ENCODE measurements at places on chromosomes 2 and 18.

DNA sequence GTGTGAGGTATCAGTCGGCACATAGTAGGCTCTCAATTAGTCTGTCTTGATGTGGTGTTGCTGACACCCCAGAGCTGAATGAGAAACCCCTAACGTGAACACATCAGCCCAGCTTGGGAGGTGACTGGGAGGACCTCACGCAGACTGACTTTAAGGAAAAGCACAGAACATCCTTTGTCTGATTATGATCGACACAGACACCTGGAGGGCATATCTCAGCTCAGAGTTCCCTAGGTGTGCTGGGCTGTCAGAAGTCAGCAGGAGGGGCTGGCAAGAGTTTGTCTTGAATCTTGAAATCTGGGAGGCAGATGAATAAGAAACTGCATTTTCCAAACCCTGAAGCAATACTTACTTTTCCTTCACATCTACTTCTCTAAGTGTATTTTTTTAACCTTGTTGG lies 16.8 kb upstream of the MYCN start:
- no peak for DNase-seq

GRCh38 chr18:38481576-38481975 lies 916.0 kb upstream of the CELF4 start:
- DNase-seq: no peak

DNA sequence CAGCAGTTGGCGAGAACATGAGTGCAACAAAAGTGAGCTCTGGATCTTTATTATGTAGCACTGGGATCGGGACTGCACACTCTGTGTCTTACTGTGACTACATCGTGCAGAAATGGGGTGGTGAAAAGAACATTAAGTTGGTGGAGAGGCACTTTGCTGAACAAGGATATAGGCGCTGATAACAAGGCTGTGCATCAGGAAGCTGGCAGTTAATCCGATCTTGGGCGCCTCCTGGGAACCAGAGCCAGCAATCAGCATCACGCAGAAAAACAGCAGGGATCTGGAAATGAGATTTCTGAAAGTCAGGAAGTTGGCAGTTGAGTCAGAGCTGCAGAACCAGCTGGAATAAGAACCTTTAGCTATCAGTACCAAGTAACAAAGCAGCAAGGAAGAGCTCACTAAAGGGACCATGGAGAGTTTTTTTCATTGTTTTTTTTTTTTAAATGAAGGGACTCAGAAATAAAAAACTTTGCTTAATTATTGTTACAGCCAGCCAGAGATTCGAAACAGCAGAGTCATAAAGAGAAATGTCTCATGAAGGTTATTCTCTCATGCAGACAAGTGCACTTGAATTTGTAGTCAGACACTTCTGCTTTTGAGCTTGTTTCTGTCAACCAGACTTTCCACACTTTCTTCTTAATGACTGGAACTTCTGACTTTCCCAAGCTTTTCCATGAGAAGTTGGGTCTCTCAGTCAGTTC lies 22.8 kb upstream of the MYO3B start:
- DNase-seq: no peak

DNA sequence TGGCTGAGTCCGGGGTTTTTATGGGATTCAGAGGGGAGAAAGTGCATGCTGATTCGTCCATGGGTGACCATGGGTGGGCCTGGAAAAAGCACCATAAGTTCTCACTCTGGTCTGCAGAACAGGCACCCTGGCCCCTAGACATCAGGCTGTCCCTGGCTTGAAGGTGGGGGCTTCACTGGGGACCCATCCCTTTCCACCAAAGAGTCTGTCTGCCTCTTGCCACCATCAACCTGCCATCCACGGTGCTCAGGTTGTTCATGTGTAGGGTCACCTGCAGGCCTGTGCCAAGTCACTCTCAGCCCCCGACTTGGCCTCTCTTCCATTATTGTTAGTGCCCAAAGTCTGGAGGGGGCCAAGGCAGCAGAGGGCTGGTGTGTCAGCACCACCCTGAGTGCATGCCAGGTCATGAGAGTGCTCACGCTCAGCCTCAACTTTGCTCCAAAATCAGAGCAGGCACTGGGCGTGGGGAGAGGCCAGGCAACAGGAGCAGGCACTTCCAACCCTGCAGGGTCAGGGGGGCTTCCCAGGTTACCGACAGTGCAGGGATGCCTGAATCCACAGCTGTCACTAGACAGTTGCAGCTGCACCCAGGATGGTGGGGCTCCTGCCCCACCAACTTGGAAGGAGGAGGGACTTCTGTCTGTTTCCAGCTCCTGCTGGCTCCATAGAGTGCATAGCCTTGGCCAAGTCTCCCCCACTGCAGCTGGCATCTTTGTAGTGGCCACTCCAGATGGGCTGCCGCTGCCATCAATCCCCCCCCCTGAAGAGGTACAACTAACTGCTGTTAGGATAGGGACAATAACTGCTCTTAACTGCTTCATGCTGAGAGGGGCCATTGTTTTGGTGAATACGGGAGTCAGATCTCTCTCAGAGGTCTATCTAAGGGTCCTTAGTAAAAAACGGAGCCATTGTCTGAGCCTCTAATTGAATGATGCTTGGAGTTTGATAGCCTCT lies 209.3 kb downstream of the AKAIN1 start:
- no peak for DNase-seq

GRCh38 chr2:16194530-16194929 lies 254.2 kb downstream of the MYCN start:
- no peak for DNase-seq

DNA sequence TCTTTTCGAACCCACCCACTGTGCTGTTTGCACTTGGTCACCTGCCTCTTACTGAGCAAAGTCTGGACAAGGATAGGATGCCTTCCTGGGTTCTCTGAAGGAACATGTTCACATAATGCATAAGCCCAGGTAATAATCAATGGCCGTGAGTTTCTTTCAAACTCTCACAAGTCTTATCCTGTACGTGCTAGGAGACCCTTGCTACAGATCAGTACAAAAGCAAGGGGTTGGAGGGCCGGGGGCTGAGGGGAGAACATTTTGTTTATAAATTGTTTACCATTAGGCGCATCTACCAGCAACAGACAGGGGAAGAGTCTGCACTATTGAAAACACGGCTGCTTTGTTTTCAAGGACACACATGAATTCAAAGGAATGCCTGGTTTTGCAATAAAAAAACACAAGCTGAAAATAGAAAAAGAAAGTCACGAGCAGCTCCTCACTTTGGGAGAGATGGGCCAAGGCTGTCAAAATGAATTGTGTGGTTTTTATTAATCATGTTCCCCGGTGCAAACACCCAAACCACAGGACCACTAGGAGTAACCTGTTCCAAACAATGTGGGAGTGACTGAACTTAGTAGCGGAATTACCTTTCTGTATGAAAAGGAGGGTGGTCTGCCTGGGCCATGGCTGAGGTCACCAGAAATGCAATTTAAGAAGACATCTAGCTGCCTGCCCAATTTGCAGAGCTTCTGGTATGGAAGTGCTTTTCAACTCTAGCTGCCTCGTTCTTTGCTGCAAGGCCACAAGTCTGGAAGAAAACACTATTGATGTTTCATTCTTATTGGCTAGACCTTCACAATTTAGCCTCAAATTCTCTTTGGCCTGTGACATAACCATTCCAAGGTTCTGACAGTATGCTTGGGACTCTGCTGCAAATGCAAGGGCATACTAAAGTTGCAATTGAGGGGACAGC lies 73.5 kb downstream of the CCBE1 start:
- no peak for DNase-seq

- DNase-seq: no peak
Measured at GRCh38 chr2:63903003-63903402, 61.3 kb downstream of the UGP2 start.

DNA sequence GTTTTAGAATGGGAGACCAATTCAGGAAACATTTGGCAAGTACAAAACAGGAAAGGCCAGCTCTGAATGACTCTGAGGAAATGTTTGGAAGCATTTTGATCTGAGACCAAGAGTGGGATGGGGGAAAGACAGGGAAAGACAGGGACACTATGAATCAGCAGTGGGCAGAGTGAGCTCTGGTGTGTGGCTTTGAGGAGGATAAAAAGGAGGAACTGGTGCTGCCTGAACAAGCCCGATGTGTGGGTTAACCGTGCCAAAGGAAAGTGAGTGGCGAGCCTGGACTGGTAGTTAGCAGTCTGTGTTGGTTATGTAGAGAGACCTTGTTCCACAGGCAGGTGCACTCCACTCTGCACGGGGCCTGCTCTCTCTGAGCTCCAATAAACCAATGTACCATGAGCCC lies 5.3 kb downstream of the MFSD6 start:
- no peak for DNase-seq

DNA sequence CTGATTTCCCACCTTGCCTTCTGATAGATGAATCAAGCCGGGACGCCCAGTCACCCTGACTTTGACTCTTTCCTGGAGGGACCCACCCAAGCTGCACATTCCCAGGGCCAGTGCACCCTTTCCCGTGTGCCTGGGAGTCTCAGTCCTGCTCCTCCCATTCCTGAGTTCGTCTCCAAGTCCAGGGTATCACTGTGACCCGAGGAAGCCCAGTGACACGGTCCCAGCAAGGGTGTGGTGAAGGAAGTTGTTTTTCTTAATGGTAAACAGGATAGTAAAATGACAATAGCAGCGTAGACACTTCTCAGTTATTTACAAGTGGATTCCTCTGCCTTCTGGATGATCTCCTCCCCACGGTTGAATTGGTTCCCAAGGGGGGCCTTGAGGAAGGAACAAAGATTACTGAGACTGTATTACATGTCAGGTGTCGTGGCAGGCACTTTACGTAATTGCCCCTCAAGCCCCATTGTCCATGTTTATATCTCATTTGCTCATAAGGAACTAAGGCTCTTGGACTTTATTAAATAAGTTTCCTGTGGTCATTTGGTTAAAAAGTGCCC lies 123.3 kb downstream of the PRKCE start:
- DNase-seq: no peak

DNA sequence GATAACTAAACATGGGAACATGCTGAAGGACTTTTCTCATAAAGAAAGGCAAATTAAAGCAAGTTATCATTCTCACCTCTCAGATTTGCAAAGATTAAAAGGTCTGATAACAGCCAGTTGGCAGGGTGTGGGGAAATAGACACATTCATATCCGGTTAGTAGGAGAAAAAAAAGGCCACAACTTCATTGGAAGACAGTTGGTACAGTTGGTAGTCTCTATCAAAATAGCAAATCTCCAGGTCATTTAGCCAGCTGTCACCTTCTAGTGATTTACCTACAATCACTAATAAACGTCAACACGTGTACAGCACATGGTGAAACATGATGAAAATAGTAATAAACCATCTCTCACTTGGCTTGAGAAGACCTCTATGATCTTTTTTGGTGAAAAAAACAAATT lies 16.6 kb downstream of the INPP5D start:
- DNase-seq: no peak

DNA sequence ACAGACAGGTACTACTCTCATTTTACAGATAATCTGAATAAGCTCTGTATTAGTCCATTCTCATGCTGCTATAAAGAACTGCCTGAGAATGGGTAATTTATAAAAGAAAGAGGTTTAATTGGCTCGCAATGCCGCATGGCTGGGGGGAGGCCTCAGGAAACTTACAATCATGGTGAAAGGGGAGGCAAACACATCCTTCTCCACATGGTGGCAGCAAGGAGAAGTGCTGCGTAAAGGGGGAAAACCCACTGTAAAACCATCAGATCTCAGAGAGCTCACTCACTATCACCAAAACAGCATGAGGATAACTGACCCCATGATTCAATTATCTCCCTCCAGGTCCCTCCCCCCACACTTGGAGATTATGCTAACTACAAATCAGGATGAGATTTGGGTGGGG lies 254.4 kb downstream of the KCNE4 start:
- DNase-seq: no peak

DNA sequence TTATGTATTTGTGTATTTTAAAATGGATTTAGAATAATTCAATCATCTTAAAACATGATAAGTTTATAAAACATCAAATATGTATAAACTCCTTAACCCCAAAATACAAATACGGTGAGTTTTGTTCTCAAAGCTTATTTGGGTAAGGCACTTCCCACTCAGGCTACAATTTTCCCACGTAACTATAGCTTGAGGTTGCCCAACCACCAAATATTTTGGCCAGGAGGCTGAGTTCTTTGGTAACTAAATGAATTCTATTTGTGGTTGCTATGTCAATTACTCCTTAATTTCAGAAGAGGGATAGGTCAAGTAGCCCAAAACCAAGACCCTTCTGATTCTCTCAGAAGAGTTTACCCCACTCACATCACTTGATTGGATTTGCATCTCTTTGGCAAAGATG lies 70.4 kb downstream of the MYL12B start:
- DNase-seq: no peak

DNA sequence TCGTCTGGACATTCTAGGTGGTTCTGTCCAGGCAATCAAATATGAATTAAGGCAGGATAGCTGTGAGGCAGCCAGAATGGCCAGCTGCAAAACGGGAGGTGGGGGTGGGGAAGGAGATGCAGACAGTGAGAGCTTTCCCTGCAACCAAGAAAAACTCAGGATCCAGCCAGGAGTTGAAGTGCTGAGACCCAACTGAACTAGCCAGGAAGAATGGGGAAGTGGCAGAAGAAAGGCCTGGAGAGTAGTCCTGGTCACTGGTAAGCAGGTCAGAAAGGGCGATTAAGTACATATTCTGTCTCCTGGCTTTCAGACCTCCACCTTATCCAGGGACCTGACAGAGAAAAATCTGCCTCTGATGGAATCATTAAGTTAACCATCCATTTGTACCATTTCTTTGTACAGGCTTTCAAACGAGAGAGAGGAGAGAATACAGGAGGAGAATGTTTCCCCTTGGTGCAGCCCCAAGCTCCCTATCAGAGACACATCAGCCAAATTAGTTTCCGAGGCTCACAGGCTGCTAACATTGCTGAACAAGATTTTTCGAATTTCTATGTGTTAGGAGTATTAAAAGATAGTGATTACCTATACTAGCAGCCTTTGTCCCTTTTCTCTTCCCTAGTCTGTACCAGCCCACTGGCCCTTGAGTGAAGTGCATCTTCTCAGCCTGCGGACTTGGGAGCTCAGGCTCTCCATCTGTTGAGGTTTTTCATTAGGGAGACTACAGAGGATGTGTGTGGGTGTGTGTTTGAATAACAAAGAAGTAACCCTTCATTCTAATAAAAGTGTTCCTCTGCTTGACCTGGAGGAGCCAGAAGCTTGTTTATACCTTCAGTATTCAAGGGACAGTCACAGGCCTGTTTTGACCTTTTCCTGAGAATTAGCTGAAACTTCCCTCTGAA lies 12.5 kb upstream of the HOXD1 start:
- DNase-seq: peak; percentile 57

- peak; percentile 61 for DNase-seq
Measured at GRCh38 chr2:18792226-18792629, 202.9 kb upstream of the NT5C1B start.

- DNase-seq: no peak
Measured at GRCh38 chr2:222572751-222573174, 83.1 kb downstream of the FARSB start.
